ENCODE measurements at places on chromosomes 3 and 15.
A peak's percentile ranks its signal among the peaks of the same experiment; 100 is the strongest.

- DNase-seq = no peak
Measured at GRCh38 chr15:28014623-28015200, 84.4 kb downstream of the OCA2 start.

- DNase-seq = no peak
Measured at GRCh38 chr15:93080451-93080850, 8.6 kb downstream of the RGMA start.

DNA sequence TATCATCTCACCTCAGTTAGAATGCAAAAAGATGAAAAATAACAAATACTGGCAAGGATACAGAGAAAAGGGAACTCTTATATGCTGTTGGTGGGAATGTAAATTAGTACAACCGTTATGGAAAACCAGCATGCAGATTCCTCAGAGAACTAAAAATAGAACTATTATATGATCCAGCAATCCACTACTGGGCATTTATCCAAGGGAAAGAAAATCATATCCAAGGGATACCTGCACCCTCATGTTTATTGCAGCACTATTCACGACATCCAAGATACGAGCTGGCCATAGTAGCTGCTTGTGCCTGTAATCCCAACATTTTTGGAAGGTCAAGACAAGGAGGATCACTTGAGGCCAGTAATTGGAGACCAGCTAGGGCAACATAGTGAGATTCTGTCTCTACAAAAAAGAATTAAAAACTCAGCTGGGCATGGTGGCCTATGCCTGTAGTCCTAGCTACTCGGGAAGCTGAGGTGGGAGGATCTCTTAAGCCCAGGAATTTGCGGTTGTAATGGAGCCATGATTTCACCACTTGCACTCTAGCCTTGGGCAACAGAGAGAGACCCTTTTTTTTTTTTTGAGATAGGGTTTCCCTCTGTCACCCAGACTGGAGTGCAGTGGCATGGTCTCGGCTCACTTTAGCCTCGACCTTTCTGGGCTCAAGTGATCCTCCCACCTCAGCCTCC lies 26.6 kb downstream of the USP50 start:
- DNase-seq = no peak

DNA sequence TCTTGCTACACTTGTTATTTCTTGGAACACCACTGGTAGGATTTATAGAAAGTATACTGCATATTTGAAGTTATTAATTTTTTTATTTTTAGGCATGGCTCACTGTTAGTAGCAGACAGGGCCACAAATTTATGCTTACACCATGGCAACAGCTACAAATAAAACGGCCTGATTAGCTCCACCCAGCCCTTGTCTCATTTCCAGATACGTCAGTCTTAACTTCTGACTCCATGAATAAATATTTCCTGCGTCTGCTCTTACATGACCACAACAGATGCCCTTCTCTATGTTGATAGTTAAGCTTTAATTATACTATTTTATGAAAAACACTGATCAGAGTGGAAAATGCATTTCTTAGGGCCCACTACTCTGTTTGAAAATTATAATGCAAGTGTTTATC lies 62.3 kb upstream of the CPOX start:
- no peak for DNase-seq

GRCh38 chr3:176906046-176906905 lies 291.0 kb downstream of the TBL1XR1 start:
- DNase-seq = no peak

- DNase-seq = no peak
Measured at GRCh38 chr3:141071681-141072260, 20.6 kb downstream of the SPSB4 start.

DNA sequence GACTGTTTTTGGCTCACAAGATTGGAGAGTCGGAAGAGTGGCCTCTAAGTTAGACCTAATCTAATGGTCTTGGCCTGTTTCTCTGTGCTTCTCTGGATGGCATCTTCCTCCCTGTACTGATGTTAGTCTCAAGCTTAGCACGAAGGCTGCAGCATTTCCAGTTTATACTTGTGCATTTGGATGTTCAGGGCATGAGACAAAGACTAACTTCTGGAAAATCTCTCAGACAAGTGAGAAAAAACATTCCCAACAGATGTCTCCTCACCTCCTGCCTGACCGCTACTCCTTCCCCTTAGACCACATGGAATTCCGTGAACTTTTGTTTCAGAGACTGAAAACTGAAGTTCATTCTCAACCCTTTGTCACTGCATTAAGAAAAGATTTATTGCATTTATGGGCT lies 410.8 kb upstream of the MCTP2 start:
- DNase-seq = no peak

DNA sequence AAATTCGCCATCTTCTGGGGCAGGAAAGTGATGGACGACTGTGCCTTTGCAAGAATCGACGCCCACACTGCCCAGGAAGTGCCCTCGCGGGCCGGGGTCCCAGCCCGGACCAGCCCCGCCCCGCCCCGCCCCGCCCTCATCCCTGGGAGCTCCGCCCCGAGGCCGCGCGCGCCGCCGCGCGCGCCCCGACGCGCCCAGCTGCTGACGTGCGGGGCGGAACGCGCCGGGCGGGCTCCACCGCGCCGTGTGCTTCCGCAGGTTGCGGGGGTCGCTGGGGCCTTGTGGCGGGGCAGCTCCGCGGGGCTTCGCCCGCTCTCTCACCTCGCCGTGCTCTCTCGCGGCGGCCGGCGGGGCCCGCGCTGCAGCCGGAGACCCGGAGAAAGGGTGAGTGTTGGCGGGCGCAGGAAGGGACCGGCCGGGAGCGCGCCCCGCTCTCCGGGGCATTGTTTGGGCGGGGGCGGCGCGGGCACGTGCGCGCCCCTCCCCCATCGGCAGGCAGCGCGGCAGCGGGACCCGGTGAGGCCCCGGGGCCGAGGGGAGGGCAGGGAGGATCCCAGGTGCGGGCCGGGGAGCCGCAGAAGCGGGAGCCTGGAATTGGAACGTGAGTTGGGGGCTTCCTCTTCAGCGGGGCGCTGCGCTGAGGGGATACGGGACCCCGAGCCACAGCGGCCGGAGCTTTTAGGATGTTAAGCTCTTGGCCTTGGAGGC lies at the start of gene YEATS2:
Gene YEATS2 (plus strand): TSS at position 188 of the 708 bp plus-strand sequence. CDS start 17,366 bp downstream, outside the sequence.
- peak; percentile 85 for DNase-seq

DNA sequence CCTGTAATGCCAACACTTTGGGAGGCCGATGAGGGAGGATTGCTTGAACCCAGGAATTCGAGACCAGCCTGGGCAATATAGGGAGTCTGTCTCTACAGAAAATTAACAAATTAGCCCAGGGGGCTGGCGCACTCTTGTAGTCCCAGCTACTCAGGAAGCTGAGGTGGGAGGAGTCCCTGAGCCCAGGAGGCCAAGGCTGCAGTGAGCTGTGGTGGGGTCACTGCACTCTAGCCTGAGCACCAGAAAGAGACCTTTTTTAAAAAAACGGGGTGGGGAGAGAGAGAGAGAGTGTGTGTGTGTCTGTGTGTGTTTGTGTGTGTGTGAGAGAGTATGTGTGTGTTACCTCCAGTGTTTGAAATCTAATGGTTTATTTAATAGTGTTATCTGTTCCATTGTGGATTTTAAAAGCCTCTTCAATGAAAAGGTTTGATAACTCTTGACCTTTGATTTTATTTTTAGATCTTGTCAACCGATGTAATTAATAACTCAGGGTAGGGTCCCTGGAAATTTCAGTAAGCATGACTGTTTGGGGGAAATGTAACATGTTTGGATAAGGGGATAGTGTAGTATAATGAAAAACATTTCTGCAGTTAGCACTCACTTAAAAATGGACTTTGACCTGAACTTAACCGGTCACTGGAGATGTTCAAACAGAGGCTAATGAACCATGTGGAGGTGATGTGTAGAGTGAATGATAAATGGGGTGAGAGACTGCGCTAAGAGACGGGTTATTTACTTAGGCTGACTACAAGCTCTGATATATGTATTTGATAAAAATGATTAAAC lies 29.7 kb downstream of the LRCH3 start:
- DNase-seq = no peak

DNA sequence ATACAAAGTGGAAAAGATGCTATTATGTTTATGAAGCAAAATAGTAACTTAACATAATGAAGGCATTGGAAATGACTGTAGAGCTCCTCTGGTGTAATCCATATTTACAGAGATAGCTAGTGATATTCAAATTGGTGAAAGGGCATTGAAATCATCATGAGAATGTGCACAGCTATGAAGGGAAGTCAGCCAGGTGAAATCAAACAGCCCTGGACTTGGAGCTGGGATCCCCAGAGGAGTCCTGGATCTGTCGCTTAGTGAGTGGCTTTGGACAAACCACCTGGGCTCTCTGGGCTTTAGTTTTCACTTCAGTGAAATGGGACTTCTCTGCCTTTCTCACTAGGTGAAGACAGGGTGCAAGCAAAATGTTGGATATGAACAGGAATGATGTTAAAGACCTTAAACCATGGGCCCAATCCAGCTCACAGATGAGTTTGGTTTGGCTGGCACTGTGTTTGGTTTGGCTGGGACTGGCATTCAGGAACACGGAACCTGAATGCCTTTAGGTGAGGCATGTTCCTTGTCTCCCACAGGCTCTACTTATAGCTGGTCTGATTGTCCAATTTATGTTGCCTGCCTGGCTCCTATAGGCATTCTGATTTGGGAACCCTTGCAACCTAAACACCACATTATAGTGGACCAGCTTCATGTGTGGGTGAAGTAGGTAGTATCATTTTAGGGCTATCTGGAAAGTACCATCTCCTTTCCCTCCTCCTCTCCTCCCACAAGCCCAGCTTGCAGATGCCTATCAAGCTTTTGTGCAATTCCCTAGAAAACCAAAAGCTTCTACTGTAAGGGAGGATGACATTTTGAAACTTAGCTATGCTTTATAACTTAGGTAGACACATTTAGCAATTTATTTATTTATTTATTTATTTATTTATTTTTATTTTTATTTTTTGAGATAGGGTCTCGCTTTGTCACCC lies 110.6 kb upstream of the TNFAIP8L3 start:
- DNase-seq = peak; percentile 62

All from suppressor macrophage treated with lipopolysaccharide for 1 hour (primary cell).